ENCODE measurements at places on chromosomes 5 and 9.

DNA sequence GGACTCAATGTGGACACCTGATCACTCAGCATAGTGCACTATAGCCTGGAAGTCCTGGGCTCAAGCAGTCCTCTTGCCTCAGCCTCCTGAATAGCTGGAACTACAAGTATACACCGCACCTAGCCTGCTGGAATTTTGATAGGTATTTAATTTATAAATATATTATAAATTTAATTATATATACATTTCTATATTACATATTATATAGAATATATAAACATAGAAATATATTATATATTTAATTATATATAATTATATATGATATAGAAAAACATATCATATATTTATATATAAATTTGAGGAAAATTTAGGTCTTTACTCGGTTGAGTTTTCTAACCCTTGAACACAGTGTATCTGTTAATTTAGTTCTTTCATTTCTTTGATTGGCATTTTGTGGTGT, 15.2 kb upstream of the PSIP1 start:
- DNase-seq = no peak

DNA sequence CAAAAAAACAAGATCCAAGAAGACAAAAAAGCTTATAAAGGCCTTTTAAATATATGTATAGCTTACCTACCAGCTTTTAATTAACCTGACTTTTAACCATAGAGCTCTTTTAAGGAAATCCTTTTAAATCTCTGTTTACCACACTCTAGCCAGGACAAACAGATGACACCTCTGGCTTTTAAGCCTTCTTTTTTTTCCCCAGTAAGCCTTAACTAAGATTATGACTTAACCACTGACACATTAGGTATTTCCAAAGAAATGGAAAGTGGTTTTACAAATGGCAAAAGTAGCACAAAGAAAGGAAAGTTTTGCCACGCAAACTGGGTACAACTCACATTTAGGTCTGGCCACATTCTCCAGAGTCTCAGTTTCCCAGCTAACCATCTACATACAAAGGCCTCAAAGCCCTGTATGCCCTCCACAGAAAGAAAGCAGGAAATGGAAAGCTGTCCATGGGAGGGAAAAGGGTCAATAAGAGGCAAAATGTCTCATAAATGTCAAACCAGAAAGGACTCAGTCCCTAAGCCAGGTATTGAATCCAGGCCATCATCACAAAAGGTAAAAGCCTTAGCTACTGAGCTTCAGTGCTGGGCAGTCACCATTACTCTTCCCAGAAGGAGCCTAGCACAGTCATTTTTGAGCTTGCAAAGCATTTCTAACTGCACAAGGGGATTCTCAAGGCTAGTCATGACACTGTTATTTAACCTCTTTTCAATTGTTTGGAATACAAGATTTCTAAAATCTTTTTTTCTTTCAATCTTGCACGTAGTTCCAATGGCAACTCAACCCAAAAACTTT, 19.7 kb downstream of the TMEM161B start:
- no peak for DNase-seq

DNA sequence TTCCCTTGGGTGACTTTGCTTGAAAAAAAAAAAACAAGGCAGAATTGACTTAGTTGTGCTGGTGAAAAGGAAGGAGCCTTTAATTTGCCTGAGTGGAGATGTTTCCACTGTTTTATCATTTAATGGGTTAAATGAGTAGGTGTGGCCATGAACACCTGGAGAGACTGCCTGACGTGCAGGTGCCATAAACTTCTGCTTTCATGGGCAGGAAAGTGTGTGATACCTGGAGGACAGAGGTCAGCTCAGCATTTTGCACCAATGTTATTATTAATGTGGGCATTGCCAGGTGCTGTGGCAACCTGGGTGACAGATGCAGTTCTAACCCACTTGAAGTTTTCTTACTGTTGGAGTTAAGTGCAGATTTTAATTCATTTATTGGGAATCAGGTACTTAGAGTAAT, 145.4 kb downstream of the CD180 start:
- DNase-seq = no peak

- peak; percentile 56 for DNase-seq
Measured at GRCh38 chr9:129489838-129490582, 130.9 kb downstream of the C9orf50 start.

- no peak for DNase-seq
Measured at GRCh38 chr5:95723632-95724369, 7.3 kb upstream of the RHOBTB3 start.

GRCh38 chr5:169647566-169647965, 10.5 kb downstream of the DOCK2 start:
- DNase-seq = no peak

- DNase-seq = no peak
Measured at GRCh38 chr9:126649477-126649876, 35.7 kb downstream of the LMX1B start.

GRCh38 chr5:9105851-9106250, 440.0 kb downstream of the SEMA5A start:
- no peak for DNase-seq

- DNase-seq = peak; percentile 1
Measured at GRCh38 chr5:110477911-110478310, 248.6 kb downstream of the TMEM232 start.

- peak; percentile 32 for DNase-seq
Measured at GRCh38 chr5:7856855-7857254, 5.9 kb upstream of the CFAP90 start.

DNA sequence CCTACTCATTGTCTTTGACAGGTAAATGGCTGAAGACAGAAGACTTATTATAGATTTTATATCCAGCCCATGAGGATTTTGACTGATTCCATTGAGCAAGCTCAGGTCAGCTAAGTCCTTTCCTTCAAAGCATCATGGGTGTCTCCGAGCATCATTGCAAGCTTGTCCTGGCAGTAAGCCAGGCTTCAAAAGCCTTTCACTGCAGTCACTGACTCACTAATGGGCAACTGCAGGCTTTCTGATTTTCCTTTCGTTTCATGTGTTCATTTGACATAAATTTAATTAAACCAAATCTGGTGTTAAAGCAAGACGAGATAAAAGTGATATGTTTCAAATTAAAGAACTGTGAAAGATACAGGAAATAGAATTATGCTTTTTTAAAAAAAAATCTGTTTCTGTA, 426.2 kb downstream of the ANXA1 start:
- DNase-seq = peak; percentile 17

DNA sequence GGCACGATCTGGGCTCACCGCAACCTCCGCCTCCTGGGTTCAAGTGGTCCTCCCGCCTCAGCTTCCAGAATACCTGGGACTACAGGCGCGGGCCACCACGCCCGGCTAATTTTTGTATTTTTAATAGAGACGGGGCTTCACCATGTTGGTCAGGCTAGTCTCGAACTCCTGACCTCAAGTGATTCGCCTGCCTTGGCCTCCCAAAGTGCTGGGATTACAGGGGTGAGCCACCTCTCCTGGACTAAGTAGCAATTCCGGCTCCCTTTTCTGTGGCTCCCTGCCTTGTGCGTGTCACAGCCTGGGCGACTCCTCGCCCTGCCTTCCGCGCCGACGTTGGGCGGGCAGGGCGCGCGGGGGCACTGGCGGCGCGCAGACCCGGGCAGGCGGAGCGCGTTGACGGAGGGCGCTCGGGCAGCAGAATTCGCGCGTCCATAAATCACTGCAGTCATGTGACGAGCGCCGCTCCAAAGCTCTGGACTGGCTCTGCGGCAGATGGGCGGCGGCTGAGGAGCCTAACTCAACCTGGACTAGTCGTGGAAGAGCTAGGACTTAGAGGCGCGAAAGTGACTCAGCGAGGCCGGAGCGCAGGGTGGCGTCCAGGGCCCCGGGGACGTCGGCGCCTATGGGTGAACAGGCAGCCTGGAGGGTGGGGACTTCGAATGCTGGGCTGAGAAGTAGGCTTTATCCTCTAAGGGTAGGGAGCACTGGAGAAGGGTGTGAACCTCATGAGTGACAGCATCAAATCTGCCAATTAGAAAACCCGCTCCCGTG, 1.4 kb upstream of the CIZ1 start:
- DNase-seq = peak; percentile 100

DNA sequence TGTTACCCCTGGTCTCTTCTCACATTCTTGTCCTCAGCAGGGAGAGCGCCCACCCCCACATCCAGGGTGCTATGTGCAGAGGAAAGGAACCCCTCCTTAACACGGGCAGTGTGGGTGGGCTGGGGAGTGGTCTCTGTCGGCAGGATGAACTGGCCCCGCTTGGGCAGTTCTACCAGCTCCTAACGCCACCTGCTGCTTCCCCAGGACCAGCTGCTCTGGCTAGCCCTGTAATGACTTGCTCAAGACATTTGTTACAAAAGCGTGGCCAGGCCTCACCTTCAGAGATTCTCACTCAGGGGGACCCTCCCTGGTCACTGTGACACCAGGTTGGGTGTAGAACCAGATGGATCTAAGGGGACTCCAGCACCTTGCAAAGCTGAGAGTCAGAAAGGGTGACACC, 82.4 kb downstream of the HMCN2 start:
- no peak for DNase-seq

GRCh38 chr5:125412561-125413495, 666.4 kb upstream of the ZNF608 start:
- peak; percentile 1 for DNase-seq
